ENCODE measurements at places on chromosomes 4 and X. TPM values are rescaled to one million over a fixed set of nuclear protein-coding genes. Genes with fewer than 3 reads are reported as not detected.

The RS1 gene
- not detected for total RNA-seq

The DMP1 gene
- total RNA-seq = not detected

The LNX1 gene
- total RNA-seq = not detected

The MAOB gene
- not detected for total RNA-seq

The PIR gene
- total RNA-seq = 4.9 TPM

The SSX2 gene
- total RNA-seq = not detected

The ADH1A gene
- not detected for total RNA-seq

- no peak for DNase-seq
Observed at GRCh38 chr4:185134307-185134869, 8.7 kb upstream of the SLC25A4 start.

- peak; percentile 44 for DNase-seq
Observed at GRCh38 chr4:8579526-8580320, 469 bp upstream of the GPR78 start.

GRCh38 chr4:8039290-8039689 lies 99.6 kb upstream of the AFAP1 start:
- DNase-seq = no peak

DNA sequence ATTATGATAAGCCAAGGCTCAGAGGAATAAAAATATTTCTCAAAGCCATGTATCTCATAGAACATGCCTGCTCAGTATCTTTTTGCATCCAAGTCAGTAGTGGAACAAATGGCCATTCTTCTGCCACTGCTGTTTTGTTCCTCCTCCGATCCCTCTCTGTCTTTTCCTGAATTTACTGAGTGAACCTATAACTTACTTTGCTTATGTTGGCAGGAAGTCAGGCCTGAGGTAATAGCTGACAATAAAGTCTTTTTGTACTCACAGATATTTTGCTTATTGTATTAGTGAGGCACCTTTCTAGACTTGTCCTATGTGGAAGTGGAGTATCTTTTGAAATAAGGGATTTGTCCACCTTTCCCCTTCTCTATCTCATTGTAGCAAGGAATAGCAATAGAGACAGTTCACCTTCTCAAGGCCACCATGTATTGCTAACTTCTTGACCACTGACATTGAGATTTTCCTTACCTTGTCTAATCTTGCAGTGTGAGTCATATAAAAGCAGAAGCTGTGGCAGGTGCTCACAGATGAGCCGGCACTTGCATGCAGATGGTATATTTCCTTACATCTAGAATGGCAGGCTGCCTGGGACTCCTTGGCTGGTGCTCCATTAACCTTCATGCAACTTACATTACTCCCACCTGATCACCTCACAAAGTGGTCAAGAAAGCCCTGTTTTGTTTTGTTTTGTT lies 68.2 kb downstream of the AGTR2 start:
- DNase-seq = no peak

- DNase-seq = peak; percentile 81
Observed at GRCh38 chrX:124406294-124407014, 60.1 kb downstream of the SH2D1A start.

GRCh38 chrX:136021903-136022302 lies 36.7 kb downstream of the SLC9A6 start:
- no peak for DNase-seq

DNA sequence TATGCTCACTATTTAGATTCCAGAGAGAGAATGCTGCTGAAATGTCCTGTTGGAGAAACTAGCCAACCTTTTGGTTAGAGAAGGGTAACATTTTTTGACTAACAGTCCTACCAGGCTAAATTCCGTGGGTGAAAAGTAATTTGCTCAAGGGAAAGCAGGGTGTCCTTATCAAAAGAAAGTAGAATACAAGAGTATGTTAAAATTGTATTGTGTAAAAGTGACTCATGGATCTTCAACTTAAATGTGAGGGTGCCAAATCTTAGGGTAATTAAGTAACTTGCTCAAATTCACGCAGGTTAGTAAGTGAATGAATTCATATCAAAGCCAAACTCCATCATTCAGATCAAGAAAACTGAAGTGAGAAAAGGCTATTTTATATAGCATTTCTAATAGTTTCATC lies 81.7 kb downstream of the PCDH7 start:
- DNase-seq = no peak

DNA sequence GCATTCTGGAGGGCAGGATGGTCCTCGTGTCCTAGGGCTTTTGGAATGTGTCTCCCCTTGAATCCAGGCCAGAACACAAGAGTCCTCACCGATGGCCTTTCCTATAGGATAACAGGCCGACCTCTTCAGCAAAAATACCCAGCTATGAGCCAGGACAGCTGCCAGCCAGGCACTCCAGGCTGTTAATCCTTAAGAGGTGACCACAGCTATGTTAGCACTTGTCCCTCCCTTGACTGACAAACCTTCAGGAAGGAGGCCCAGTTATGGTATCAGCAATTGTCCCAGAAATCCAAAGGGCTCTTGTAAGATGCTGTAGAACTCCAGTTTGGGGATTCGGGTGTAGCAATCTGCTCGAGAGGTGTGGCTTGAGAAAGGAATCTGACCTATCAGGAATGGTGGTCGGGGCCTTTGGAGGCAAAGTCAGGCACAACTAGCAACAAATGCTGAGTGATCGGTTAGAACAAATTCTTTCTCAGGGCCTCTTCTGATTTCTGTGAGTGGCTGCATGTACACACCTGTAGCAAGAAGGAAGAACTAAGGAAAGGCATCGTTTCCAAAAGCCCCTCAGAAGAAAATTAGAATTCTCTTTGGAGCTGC lies 54.6 kb downstream of the PTCHD1 start:
- no peak for DNase-seq

DNA sequence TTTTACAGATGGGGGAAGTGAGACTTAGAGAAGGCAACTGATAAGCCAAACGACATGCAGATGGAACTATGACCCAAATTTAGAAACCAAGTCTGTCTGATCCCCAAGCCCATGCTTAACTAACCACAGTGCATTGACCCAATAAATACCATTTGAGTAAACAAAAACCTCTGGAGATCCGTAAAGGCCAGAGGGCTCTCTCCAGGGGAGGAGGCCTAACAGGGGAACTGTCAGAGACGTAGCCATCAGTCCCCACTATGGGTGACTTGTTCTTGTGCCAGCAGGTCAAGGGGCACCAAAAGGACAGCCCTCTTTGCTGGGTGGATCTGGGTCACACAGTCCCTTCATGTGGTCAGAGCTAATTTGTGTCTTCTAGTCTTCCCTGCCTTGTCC lies 420.2 kb downstream of the BCOR start:
- no peak for DNase-seq

DNA sequence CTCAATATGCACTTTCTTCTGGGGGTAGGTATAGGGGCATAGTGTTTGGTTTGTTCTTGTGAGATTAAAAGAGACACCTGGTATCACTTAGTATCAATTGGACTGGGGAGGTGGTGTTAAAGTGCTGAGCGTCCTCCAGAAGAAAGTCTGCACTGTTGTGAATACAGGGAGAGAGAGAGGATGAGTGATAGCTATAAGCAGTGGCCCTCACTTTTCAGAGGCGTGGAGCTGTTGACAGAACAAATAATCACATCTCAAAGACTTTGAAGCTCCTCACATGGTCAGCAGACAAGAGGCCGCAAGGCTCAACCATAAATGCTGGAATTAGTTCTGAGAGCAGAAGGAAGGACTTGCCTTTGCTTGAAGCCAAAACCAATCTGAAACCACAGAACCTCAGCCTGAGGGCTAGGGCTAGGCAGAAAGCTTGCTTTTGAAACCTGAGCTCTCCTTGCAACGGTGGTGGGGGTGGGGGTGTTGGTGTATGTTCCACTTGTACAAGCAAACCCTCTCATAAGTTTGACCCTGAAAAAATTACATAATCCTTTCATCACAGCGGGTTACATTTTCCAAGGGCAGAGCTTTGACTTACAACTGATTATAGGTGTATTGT lies 123.2 kb upstream of the SCML1 start:
- no peak for DNase-seq

- no peak for DNase-seq
Observed at GRCh38 chrX:72020204-72020603, 109.6 kb downstream of the NHSL2 start.

- no peak for DNase-seq
Observed at GRCh38 chrX:24629701-24630100, 17.4 kb downstream of the PCYT1B start.

DNA sequence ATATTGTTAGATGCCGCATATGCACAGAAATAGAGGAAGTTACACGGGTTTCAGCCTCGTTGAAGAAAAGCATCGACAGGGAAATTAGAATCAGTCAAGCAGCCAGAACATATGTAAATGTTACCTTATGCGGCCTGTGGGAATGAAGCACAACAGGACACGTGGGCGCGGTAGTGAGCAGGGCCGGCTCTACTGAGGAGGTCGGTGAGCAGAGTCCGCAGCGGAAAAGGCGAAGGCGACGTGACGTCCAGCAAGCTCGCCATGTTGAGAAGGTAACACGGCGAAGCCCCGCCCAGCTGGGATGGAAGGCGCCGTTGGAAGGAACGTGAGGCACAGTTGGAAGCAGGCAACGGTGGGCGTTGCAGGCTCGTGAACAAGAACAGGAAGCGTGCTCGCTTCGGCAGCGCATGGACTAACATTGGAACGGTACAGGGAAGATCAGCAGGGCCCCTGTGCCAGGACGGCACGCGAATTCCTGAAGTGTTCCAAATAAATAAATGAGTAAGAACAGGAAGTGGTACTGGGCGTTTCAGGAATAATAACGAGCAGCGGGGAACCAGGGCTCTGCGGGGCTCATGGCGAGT lies 54.6 kb downstream of the MTNR1A start:
- no peak for DNase-seq

DNA sequence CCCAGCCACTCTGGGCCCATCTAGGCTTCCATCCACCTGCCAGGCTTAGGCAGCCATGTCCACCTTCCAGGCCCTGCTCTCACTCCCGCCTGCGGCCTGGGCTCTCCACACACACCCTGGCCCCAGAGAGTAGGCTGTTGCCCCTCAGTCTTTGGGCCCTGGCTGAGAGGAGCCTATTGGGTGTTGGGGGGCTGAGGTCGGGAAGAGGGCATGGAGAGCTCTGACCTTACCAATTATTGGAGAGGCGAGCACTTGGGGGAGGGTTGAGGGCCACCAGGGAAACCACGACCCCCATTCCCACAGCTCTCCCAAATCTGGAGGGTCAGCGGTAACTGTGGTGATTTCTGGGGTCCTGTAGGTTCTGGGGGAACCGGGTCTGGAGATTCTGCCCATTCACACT lies 38.2 kb downstream of the HTRA3 start:
- peak; percentile 34 for DNase-seq

Data from natural killer cell treated with Interleukin-12 subunit alpha and Interleukin-12 subunit beta and Interleukin-15 and Interleukin-18, amount 100 ng/mL, for 72 hours (primary cell).